Activated CD4-positive, alpha-beta memory T cell treated with anti-CD3 and anti-CD28 coated beads, Interleukin-2, amount 10 ng/mL, durations not matched to agents 7 days and 5 days (primary cell): ENCODE measurements at places on chromosomes 3 and 15.
A peak's percentile ranks its signal among the peaks of the same experiment; 100 is the strongest.

- no peak for DNase-seq
Measured at GRCh38 chr3:46905661-46906451, 28.3 kb downstream of the PTH1R start.

GRCh38 chr3:59381282-59381681, 331.5 kb upstream of the CFAP20DC start:
- no peak for DNase-seq

DNA sequence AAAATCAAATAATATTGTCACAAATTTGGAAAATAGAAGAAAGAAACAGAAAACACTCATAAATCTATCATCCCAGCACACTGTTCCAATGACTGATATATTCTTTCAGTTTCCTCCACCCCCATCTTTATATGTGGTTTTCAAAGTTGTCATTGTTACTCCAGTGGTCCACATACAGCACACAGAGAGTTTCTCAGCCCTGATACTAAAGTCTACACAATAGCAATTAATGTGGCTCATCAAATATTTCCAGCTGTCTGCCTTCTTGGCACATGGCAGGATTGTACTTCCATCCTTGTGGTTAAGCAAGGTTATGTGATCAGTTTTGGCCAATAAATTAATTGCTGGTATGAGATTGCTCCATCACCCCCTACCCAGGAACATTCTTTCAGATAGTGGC, 221.7 kb downstream of the PDCD6IP start:
- DNase-seq = no peak

DNA sequence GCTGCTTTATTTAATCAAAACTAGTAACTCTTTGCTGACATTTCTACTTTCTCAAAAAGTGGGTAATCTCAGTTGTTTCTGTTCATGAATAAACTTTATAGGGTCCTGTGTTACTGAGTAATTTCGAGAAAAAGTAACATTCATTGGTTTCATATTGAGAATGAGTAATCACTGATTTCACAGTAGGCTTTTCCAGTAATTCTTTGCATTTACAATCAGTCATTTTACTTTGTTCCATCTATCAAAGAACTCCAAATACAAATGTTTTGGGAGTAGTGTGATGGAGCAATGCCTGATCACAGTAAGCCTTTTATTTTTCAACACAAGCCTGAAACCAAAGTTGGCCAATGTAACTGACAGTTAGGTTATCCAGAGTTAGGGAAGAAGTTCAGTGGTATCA, 353.6 kb downstream of the ULK4 start:
- DNase-seq = no peak

GRCh38 chr3:147538034-147538433, 128.9 kb downstream of the ZIC1 start:
- no peak for DNase-seq

- no peak for DNase-seq
Measured at GRCh38 chr15:95857758-95858157, 472.7 kb upstream of the NR2F2 start.

GRCh38 chr15:63401078-63401477, 19.4 kb upstream of the CA12 start:
- no peak for DNase-seq

GRCh38 chr3:196868297-196868661, 559 bp downstream of the SENP5 start:
- DNase-seq = peak; percentile 35

GRCh38 chr3:82085356-82085755, 323.9 kb upstream of the GBE1 start:
- no peak for DNase-seq

GRCh38 chr3:58628823-58629562, 37.6 kb downstream of the FAM3D start:
- no peak for DNase-seq

DNA sequence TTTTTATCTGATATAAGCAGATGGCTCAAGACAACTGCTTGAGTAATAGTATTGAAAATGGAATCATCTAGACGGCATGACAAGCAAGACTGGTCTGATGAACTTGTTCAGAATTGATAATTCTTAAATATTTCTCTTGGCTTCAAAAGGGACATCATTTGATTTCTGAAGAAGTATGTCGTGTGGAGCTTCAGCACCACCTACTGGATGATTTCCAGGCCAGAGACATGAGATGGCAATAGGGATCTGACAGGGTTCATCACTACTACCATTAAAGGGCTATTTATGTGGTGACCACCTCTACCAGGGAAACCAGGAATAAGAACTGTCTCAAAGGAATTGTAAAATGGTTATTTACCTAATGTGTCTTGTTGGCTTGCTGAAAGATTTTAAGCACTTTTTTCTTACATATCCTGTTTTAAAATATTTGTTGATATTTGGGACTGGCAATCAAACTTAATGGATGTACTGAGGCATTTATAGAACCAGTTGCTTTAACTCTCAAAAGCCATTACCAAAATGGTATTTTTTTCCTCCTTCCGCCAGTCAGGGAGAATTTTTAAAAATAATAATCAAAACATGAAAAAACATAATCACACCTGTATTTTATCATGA, 99.5 kb upstream of the FAM98B start:
- peak; percentile 56 for DNase-seq

- DNase-seq = no peak
Measured at GRCh38 chr15:91576096-91576495, 277.4 kb upstream of the SLCO3A1 start.

GRCh38 chr3:46208167-46208704, at the start of gene CCR1:
Gene CCR1 (minus strand): TSS chr3:46208313. CDS start chr3:46204313, 4,000 bp downstream.
- peak; percentile 78 for DNase-seq

- DNase-seq = no peak
Measured at GRCh38 chr3:175511219-175511785, 652.2 kb downstream of the NAALADL2 start.

- no peak for DNase-seq
Measured at GRCh38 chr3:154766765-154767503, 313.2 kb upstream of the MME start.

DNA sequence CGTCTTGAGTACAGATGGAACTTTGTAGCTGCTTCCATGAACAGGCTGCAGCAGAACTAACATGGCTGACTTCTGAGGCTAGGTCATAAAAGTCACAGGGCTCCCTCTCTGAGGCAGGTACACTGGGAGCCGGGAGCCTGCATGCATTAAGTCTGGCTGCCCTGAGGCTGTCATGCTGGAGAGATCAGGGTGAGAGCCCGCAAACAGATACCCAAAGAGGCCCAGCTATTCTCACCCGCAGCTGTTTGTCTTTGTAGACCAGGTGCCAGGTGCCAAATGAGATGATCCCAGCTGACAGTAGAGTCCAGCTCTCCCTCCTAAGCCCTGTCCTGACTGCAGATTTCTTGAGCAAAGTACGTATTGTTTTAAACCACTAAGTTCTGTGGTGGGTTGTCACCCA, 8.6 kb upstream of the SLCO3A1 start:
- no peak for DNase-seq

DNA sequence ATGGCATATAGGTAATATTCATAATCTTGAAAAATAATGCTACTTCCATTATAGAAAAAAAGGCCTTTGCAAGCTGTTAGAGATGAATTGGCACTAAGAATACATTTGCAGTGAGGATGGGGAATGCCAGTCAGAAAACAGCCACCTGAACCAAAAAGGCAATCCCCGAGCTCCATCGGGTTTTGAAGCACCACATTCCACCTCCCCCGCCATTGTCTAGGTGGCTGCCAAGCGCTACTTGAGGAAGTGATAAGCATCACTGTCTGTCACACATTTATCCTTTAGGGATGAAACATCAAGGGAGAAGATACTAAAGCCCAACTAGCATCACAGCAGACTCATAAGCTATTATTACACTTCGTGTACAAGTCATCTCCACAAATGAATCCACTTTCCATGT, 112.8 kb downstream of the OSBPL10 start:
- no peak for DNase-seq

DNA sequence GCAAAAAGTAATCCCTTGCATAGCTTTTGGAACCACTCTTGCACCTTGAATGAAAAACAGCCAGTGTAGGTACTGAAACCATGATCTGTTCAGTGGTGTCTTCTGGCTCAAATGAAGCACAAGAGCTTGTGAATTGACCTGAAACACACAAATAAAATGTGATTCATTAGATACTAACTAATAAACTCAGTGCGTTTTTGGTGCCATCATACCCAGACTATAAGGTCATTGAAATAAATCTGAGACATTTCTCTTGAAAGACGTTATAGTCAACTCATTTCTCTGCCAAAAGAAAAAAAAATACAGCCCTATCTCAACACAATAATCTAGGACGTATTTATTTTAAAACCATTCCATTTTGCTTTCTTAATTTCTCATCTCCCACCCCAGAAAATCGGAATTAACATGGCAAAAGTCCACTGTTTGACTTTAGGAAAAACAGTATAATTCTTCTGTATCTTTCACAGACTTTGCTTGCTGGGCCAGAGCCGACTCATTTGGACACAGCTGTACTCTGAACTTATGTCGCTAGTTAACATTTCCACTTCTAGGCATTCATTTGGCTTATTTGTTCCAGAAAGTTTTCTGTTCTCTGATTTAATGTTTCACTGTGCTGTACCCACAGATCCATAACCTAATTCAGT, 284.9 kb upstream of the TBL1XR1 start:
- no peak for DNase-seq

DNA sequence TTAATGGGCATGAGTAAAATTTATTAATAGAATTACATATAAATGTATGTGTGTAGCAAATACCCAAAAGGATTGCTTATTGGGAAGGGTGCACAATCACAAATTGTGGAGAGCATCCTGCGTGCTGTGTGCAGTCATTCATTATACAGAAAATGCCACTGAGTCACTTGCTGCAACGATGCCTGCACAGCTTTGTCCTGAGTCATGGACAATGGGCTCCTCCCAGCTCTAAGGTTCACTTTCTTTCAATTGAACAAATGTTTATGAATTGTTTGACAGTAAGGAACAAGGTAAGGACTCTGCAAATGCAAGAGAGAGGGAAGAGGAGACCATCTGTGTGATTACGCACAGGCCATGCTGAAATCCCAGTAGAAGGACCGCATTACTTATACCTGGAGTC, 18.7 kb downstream of the CFAP161 start:
- DNase-seq = no peak

- no peak for DNase-seq
Measured at GRCh38 chr3:100160521-100160920, 46.2 kb upstream of the FILIP1L start.

DNA sequence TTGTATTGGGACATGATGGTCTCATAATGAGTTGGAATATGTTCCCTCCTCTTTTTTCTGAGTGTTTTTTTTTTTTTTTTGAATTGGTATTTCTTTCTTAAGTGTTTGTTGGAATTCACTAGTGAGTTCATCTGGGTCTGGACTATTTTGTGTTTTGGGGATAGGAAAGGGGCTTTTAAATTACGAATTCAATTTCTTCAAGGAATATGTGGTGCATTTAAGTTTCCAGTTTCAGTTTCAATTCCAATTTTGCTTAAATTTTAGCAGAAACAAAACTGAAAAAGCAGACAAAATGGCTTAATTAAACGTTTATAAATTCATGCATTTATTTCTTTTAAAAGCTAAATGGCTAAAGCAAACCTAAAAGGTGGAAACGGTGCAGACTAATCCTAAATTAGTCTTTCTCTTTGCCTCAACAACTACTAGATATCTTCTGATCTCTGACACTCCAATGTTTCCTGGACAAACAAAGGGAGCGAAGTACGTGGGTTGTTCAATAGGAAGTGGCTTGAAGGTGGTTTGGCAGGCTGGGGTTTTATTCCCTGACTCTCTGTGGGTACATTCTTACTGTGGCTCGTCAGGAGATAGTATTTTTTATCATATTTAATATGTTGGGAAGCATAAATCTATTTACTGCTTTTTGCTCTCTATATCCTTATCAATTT, 50.0 kb upstream of the CORO2B start:
- no peak for DNase-seq

DNA sequence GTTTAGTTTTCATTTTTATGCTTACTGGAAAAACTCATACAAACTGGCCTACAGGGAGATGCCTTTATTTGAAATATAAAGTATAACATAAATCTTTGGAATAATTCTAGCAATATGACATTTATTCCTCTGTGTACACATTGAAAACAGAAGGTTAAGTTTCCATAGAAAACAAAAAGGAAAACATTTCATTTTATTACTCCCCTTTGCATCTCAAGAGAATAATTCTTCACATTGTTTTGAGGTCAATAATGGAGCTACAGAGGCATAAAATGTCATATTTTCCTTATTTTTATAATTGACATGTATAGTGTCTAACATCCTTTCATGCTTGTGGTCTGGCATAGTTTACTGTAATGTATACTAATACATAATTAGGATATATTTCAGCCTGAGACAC, 187.6 kb upstream of the AGTR1 start:
- DNase-seq = no peak

DNA sequence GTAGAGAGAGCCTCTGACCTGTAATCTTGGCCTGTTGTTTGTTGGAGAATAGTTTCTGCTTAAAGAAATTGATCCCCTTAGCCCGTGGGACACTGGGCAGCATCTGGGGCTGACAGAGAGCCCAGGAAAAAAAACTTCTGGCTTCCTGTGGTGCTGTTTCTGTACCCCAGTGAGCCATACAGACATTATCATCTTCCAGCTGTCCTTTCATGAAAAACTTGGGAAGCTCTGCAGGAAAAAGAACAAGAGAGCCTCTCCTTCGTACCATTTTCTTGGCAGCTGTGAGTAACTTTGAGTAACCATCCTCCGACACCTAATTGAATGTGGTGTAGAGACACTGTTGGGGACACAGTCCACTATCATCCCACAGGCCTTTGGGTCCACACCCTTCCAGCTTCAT, 333.0 kb downstream of the SHQ1 start:
- no peak for DNase-seq

DNA sequence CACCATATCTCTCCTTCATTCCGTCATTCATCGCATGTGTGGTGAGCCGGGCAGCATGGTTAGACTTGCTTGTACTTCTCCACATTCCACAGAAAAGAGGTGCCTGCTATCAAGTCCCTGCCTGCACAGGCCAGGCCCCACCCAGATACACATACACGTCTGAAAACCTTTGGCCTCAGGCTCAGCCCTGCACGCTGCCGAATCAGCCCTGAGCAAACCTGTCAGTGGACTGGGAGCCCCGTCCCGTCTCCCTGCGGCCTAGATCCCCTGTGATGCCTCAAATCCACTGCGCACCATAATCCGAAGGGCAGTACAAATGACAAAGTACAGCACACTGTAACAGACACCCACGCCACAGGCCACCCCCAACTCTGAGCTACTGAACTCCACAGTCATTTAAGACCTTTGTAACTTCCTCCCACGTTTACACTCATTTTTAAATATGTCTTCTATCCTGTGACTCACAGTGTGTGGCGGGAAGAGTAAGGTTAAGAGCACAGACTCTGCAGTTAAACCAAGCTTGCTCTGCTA, 67.1 kb downstream of the MB21D2 start:
- peak; percentile 59 for DNase-seq
